Heart right ventricle (tissue), 16 donors: ENCODE measurements at places on chromosomes 4 and X. TPM values are rescaled to one million over a fixed set of nuclear protein-coding genes. Genes with fewer than 3 reads are reported as not detected.
A peak's percentile ranks its signal among the peaks of the same experiment; 100 is the strongest.

DNA sequence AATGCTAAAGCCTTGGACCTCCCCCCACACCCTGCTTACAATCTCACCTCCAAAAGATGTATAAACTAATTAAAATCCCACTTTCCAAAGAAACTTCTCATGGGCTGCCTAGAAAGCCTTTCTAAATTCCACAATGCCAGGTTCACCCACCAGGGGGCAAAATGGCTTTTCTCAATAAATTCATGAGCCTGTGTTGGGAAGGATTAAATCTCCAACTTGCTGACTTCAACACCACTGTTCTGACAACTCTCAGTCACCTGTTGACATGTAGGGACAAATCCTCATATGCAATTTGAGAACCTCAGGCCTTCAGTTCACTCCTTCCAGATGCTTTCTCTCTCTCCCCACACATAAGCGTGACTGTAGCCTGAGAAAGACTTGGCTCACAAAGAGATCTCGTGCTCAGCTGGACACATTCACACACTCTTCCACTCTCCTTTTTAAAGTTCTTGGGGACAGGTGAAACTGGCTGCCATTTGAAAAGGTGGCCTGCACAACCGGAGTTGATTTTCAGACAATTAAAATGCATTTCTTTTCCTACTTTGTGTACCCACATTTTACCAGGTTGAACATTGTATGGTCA is 88.6 kb upstream of the PRPS2 start:
- no peak for DNase-seq

The LGI2 gene
- 2.2 TPM for total RNA-seq

The DDX60 gene
- 6.9 TPM for total RNA-seq

- DNase-seq, result no peak
Measured at GRCh38 chrX:123454712-123455431, 270.8 kb downstream of the GRIA3 start.

The NLRP2B gene
- total RNA-seq, result not detected

The TMEM47 gene
- 36.8 TPM for total RNA-seq

The AMBN gene
- total RNA-seq, result not detected

DNA sequence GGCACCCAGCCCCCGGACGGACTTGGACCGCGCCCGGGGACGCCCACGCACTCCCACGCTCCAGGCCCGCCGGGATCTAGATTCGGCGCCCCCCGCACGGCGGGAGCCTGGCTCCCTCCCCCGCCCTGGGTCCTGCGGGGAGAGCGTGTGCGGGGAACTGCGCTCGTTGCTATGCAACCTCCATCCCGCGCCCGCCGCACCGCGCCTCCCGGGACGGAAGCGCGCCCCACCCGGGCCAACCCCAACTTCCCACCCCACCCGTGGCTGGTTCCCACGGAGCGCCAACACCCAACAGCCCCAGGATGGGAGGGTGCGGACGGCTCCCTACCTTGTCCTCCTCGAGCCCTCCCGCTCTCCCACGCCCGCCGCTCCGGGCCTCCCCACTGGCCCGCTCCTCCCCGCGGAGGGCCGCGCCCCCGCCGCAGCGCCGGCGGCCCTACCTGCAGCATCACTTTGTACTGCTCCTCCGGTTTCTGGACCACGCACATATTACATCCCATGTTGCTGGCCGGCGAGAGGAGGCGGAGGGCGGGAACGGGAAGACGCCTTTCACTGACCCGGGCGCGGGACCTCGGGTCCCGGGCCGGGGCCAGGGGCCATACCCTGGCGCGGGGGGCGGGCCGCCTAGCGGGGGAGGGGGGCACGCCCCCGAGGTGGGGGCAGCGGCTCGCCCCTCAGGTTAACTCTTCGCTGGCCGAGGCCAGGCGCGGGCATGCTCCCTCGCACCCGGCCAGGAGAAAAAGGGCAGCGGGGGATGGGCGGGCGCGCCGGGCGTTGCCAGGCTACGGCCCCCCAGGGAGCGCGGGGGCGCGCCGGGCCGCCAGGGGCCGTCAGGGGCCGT is at the start of gene PDZD4:
PDZD4 (minus strand) TSS at position 746 of the 841 bp plus-strand sequence; CDS start at position 500, 246 bp downstream.
- DNase-seq, result no peak

- peak; percentile 52 for DNase-seq
Measured at GRCh38 chrX:71253253-71254091, 468 bp downstream of the ZMYM3 start.

The CLIC2 gene
- total RNA-seq, result 10.9 TPM

DNA sequence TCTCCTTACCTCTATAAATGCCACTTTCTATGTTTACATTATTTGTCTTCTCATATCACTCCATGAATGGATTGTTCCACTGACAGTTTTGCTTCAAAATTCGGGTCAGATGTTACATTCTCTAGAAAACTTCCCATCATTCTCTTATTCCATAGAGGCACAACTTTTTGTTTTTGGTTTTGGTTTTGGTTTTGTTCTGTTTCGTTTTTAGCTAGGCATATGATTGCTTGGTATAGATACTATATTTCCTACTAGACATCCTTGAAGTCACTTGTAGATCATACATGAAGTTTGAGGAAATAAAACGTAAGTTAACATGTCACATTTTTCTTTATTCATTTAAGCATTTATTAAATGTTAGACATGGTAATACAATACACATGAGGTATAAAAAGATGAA is 961.0 kb downstream of the PCDH18 start:
- no peak for DNase-seq

GRCh38 chr4:15451866-15452765 is 17.6 kb upstream of the CC2D2A start:
- no peak for DNase-seq
